ENCODE measurements at places on chromosomes 11 and 22.

GRCh38 chr11:73931039-73931645 lies 19.7 kb upstream of the DNAJB13 start:
- DNase-seq, result peak; percentile 56

GRCh38 chr22:17785185-17786184 lies 11.2 kb upstream of the BID start:
- no peak for DNase-seq

DNA sequence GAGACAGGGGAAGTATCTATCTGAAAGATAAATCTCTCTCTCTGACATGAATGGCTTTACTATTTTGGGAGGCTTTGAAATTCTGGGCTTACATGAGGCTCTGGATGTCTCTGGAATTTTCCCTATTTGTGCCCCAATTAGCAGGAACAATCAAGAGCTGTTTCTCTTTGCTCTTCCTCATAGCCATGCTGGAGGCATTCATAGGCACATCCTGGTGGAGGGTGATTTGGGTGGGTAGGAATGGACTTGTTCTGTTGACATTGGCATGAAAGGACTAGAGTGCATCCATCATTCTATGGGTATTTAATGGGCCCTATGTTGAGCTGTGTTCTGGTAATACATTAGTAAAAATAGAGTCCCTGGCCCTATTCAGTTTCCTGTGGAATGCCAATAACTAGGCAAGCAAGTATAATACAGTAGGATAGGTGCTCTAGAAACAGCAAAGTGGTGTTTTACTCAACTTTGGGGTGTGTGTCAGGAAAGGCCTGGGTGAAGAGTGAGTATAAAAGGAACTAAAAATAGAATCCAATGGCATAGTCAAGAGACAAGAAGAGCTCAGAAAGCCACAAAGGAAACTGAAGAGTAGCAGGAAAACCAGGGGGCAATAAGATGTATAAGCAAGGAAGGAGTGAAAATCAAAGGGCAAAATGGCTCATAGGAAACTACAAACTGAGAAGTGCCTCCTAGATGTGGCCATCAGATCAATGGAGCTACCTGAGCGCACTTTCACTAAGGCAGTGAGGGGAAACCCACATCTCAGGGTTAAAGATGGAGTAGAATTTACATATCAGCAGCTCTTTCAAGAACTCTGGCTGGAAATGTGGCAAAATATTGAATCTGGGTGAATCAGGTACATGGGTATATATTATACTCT lies 45.0 kb downstream of the CWC15 start:
- DNase-seq, result no peak

GRCh38 chr11:34997952-34998528 lies 81.6 kb downstream of the PDHX start:
- DNase-seq, result no peak

GRCh38 chr22:47808236-47808635 lies 1045.8 kb downstream of the TBC1D22A start:
- no peak for DNase-seq

DNA sequence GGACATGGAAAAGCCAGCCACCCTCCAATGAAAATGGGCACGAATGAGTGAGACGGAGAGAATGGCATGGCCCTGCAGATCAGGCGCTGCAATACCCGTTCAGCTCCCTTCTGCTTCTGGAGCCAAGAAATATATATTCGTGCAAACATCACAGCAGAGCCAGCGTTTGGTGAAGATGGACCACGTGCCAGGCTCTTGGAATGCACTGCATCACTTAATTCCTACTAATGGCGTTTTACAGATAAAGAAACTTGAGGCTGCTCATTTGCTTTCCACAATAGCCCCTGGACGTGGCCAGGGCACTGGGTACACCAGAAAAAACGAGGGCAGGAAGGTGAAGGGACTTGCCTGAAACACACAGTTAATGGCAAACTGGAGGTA lies 1.6 kb upstream of the FXYD2 start:
- no peak for DNase-seq

DNA sequence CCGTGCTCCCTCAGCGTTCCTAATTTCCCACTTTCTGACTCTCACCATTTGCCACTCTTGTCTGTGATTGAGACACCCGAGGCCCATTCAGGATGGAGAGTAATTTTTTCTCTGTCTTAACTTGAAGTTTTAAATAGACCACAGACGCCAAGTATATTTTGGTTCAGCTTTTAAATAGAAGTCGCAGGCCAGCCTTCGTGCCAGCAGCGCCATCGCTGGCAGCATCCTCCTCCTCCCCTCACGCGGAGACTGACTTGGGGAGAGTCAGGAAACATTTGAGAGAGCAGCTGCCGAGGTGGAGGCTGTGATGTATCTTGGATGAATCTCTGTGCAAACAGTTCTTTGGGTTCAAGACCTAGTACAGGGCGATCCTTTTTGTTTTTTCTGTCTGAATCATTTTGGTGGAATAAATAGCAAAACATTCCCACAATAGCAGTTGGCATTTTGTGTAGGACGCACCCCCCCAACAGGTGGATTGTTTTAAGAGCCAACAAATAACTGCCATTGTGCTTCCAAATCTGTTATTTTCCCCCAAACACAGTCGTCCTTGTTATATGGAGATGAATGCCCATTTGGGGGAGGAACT lies 889 bp upstream of the DMC1 start:
- peak; percentile 48 for DNase-seq

GRCh38 chr22:42313804-42314581 lies 43.5 kb upstream of the TCF20 start:
- no peak for DNase-seq

GRCh38 chr11:8168485-8169257 lies at the start of gene RIC3:
Gene RIC3, minus strand, starts transcription at chr11:8169025. Its CDS starts 36 bp downstream, at chr11:8168989.
- DNase-seq, result peak; percentile 44

- DNase-seq, result no peak
These were observed 62.4 kb downstream of the GAS2 start for GRCh38 chr11:22728600-22729389.

DNA sequence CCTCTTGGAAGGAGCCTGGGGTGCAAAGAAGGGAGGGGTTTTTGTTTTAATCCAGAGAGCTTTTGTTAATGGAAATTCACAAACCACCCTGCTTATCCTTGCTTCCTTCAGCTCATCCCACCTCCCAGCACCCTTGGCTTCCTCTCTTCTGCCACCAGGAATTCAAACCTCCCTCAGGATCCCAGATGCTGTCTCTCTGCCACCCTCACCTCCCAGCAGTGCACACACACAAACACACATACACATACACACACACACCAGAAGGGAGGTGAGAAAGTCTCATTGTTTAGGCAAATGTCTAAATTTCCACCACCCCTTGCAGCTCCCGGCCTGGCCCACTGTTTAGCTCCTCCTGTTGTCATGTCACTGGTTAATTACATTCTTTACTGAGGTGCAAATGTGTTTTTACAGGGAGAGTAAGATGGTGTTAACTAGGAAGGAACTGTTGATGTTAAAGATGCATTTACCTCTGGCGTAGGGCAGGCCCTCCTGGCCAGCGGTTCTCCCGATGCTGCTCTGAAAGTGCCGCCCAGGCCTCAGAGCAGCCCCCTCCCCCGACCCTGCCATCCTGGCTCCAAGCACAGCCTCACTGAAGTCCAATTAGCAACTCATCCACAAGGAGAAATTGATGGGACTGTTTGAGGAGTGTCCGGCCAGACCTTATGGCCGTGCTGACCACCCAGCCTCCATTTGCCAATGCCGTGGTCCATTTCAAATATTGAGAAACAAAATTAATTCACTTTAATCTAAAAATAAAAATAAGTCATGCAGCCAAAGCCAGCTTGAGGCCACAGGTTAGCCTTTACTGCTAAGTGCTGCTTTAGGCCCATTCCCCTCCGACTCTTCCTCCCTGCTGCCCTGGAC lies 165.4 kb downstream of the FEZ1 start:
- DNase-seq, result no peak

GRCh38 chr22:48318575-48319320 lies 1508.9 kb downstream of the BRD1 start:
- DNase-seq, result no peak
